ENCODE measurements at places on chromosomes 12 and 14.

DNA sequence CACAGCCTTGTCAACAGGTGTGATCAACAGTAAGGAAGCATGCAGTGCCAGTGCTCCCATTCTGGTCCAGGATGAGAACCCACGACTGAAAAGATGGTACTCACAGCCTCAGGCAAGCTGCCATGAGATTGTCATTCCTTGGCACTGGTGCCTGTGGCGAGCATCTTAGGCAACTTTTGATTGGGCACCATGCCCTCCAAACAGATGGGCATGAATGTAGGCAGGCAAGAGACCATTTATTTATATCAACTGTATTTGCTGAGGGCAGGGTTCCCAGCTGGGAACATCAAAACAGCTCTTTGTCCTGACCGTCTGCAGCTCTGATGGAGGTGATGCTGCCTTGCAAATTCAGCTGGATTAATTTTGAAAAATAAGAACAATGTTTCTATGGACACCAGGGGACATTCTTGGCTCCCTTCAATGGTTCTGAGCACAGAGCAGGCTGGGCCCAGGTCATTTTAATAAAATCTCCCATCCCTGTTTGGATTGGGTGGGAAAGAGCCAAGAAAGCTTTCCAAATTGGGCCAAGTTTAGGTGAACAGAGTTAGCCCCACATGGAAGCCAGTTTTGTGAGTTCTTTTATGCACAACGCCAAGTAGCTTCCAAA is 522.5 kb downstream of the RMST start:
- DNase-seq, result no peak

DNA sequence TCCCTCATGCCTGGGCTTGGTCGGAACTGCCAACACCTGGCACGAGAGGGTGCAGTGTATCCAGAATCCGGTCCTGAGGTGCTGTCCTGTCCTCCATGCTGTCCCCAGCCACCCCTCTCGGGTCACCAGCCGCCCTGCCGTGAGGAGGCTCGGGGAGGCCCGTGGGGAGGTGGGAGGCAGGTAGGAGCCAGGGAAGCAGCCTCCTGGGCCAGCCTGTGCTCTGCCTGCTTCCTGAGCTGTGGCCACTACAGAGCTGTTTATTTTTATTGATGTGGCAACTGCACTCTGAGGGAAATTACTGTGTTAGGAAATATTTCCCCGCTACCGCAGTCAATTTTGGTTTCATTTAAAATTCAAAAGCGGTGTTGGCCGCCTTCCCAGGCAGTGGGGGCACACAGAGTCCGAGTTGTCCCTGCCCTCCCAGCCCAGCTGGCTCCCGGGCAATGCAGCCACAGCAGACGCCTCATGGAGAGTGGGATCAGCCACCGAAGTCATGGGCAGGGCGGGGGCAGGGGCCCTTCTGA is 18.3 kb downstream of the NOC4L start:
- peak; percentile 41 for DNase-seq

- DNase-seq, result no peak
Measured at GRCh38 chr14:78292003-78292402, 121.8 kb downstream of the NRXN3 start.

GRCh38 chr12:1798641-1799020 is 21.7 kb upstream of the LRTM2 start:
- DNase-seq, result no peak

DNA sequence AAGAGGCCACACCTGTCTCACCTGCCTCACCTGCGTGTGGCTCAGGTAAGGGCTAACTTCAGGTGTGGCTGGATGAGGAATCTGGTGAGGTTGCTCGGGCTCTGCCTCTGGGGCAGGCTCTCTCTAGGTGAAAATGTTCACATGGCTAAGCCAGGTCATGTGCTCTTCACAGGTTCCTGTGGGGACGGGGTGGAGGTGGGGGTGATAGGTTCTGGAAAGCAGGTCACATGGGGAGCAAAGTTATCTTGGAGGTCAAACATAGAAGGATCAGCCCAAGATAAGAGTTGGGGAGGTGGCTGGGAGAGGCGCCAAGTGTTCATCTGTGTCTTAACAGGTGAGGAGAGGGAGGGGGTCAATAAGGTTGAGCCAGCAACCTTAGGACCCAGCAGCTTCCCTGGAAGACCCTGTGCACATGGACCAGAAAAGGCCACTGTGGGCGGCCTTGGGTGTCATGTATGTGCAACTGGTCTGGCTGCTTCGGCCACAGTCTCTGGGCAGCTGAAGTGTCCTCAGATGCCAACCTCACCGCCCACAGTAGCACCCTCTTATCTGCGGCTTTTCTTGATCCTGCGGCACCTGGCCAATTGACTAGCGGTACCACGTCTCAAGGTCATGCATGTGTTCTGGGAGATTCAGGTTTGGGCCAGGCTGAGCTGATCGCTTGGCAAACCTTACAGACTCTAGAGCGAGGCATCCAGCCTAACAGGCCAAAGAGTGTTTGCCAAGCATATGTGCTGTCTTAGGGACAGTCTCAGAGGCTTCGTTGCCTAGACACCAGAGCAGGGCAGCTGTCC is 60.5 kb downstream of the CACNA1C start:
- DNase-seq, result no peak

- no peak for DNase-seq
Measured at GRCh38 chr14:44438936-44439335, 68.1 kb downstream of the FSCB start.

DNA sequence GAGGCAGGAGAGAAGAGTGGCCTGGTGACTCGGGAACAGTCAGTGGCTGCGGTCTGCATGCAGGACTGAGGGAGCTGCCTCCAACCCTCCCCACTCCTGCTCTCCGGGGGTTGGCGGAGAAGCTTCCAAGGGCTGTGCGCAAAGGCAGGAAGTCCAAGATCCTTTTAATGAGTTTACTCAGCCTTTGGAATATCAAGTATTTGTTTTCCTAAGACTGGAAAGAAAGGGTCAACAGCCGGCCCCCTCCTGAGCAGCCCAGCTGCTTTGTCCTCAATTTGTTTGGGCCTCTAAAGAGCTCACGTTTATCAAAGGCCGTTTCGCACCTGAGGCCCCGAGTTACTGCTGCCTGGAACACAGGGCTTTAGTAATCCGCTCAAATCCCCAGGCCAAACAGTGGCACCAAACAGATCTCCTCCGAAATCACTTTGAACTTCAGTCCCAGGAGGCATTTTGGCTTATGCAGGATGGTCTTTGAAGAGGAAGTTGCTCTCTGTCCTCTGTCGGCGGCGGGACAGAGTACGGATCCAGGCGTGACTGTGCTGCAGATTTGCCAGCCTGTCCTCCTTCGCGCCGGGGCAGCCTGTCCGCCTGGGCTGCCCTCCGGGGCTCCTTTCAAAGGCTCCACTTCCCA is 117.2 kb upstream of the FZD10 start:
- no peak for DNase-seq

DNA sequence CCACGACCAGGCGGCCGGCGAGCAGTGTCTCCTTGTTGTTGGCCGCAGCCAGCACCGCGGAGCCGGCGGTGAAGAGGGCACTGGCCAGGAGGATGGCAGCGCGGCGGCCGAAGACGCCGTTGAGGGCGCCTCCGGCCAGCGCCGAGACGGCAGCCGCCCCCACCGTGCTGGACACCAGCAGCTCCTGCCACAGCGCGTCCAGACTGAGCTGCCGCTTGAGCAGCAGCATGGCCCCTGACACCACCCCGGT is 691 bp downstream of the SLC2A13 start:
- DNase-seq, result no peak

DNA sequence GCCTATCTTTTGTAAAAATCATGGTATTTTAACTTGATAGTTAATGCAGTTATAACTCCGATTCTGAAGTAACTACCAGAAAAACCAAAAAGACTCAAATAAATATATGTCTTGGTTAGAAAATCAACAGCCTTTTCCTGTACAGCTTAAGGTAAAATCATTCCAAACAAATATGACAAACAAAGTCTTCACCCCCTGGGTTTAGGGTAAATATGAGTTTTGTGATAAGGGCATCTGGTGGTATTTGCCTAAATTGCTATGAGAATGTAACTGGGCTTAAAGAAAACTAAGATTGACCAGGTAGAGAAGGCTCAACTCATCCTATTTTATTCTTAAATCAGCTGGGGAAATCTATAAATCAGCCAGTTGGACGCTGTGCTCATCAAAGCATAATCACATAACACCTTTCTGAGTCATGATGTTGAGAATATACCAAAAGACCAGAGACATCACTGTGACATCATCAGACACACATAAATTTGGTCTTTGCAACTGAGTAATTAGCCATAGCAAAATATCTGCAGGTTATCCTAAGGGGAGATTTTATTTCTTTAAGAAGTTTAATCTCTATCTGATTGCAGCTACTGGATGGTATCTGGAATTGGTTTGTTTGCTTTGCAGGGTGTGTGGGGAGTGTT is 133.9 kb downstream of the STXBP6 start:
- no peak for DNase-seq

DNA sequence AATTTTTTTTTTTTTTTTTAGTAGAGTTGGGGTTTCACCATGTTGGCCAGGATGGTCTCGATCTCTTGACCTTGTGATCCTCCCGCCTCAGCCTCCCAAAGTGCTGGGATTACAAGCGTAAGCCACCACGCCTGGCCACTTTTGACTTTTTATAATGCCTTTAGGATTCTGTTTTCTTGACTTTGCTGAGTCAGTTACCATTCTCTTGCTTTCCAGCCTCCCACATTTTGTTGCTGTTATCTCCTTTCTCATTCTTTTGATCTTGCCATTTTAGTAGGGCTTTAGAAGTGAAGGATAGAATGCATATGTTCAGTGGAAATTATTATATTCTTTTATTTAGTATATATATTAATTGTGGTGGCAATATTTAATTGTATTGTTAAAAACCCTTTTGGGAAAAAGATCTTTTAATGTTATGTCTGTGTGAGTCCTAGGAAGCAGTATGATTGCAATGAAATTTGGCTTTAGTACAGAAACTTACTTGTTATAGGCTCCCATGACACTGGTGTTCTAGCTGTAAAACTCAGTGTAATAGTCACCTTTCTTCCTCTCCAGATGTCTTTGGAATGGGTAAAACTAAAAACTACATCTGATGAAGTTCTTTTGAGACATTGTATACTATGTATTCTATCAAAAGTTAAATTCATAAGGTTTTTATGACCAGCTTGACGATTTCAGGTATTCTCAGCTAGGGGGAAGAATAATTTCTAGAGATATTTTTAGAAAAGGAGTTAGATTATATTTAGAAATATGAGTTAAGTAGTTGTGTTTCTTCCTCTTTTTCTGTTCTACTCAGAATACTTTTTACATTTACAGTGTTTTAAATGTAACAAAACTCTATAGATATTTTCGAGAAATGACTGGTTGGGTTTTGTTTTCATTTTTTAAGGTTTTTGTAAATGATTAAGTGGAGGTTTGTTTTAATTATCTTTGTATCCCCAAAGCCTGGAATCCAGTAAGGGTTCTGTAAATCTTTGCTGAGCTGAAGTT is 74.7 kb downstream of the APAF1 start:
- DNase-seq, result peak; percentile 44

GRCh38 chr14:73976125-73976524 is 26.0 kb downstream of the COQ6 start:
- no peak for DNase-seq

DNA sequence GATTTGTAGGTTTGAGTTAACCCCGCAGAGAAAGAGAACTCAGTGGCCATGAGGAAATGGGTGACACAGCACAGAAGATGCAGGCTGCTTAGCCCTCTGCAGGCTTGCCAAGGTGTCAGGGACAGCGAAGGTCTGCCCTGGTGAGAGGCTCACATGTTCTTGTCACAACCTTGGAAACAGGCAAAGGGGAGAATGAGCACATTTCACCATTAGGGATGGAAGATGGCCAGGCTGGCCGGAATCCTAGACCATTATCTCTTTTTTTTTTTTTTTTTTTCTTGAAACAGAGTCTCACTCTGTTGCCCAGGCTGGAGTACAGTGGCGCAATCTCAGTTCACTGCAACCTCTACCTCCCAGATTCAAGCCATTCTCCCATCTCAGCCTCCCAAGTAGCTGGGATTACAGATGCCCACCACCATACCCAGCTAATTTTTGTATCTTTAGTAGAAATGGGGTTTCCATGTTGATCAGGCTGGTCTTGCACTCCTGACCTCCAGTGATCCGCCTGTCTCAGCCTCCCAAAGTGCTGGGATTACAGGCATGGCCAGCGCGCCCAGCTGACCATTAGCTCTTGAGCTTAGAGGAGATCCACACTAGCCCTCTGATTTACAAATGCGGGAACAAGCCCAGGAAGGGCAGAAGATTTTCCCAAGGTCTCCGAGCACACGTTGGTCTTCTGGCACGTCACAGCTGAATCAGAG is 34.6 kb downstream of the LTBP2 start:
- no peak for DNase-seq

GRCh38 chr14:68888025-68888850 is 90.9 kb downstream of the ACTN1 start:
- DNase-seq, result no peak

DNA sequence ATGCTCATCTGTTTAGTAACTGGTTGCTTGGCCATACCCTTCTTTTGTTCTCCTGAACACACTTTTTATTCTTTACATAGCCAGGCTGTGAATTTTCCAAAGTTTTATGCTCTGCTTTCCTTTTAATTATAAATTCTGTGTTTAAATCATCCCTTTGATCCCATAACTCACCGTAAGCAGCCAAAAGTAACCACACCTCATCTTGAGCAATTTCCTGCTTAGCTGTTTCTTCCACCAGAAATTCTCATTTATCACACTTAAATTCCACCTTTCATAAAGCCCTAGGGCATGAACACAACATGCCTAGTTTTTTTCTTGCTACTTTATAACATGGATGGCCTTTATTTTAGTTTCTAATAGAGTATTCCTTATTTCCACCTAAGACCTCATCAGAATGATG is 510.7 kb downstream of the C12orf50 start:
- no peak for DNase-seq

- no peak for DNase-seq
Measured at GRCh38 chr12:74598819-74599218, 61.2 kb downstream of the ATXN7L3B start.

GRCh38 chr12:112606611-112607365 is 184.8 kb upstream of the RPH3A start:
- DNase-seq, result no peak

GRCh38 chr14:68195126-68195525 is 375.5 kb downstream of the RAD51B start:
- DNase-seq, result no peak

- no peak for DNase-seq
Measured at GRCh38 chr14:85527445-85528035, 2.4 kb upstream of the FLRT2 start.

DNA sequence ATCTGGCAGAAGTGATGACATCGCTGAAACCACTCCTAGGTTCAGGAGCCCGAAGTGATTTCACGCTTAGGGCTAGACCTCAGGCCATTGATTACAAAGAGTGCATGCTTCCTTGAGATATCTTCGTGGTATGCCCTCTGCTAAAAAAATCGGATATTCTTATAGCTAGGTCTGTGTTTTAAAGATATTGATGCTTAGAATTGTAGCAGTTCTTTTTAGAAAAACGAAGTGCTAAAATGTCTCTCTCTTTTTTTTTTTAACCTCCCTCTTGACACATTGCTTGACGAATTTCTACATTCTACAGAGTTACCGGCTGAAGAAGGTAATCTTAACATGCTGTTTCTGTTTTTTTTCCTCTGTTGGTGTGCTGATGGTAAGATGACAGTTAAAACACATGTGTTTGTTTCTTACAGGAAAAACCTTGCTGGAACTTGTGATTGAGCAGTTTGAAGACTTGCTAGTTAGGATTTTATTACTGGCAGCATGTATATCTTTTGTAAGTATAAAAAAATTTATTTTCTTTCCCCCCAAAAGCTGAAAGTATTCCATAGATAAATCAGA is 1.3 kb downstream of the ATP2A2 start:
- DNase-seq, result no peak

Measured in Kasumi-1 (cell line).